Activated CD8-positive, alpha-beta T cell treated with anti-CD3 and anti-CD28 coated beads for 36 hours (primary cell): ENCODE measurements at places on chromosomes 11 and 22. TPM values are rescaled to one million over a fixed set of nuclear protein-coding genes. Genes with fewer than 3 reads are reported as not detected.

Gene MS4A7
- not detected for total RNA-seq

Gene P2RY6
- not detected for total RNA-seq

Gene MN1
- total RNA-seq: 0.11 TPM

Gene CAPRIN1
- total RNA-seq: 297 TPM

Gene TEX54
- total RNA-seq: not detected

Gene SPON1
- 0.96 TPM for total RNA-seq

GRCh38 chr11:119828006-119828405 is 99.0 kb upstream of the NECTIN1 start:
- no peaks in the 10 kb centered on the region for H3K36me3 ChIP-seq
- no peaks in the 10 kb centered on the region for H3K4me1 ChIP-seq
- no peak overlapping the region for H3K4me3 ChIP-seq
- DNase-seq: no peak
- peaks cover 33% of the 10 kb centered on the region for H3K27me3 ChIP-seq

DNA sequence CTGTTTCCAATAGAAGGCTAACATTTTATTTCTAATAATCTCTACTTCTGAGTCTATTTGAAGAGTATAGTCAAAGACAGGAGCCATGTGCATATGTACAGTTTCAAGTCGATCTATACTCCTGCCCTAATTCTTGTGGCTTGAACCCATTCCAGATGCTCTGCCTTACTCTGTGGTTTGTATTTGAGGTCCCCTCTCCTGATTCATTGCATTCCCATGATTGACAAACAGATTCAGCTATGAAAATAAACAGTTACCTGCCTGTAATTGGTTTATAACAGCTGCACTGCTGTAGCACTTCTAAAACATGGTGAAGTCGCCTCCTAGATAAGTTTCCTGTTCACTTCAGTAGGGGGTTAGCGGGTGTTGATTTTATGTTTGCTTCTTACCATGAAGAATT is 138.7 kb downstream of the SOX6 start:
- H3K36me3 ChIP-seq: no peaks in the 10 kb centered on the region
- H3K27ac ChIP-seq: no peak overlapping the region

GRCh38 chr11:84255483-84255882 is 969.3 kb upstream of the CCDC90B start:
- H3K4me1 ChIP-seq: no peaks in the 10 kb centered on the region
- no peak overlapping the region for H3K27ac ChIP-seq
- no peak overlapping the region for H3K4me3 ChIP-seq
- H3K27me3 ChIP-seq: no peaks in the 10 kb centered on the region
- DNase-seq: no peak
